PC-9 (cell line): ENCODE measurements at places on chromosomes 12 and 14.

DNA sequence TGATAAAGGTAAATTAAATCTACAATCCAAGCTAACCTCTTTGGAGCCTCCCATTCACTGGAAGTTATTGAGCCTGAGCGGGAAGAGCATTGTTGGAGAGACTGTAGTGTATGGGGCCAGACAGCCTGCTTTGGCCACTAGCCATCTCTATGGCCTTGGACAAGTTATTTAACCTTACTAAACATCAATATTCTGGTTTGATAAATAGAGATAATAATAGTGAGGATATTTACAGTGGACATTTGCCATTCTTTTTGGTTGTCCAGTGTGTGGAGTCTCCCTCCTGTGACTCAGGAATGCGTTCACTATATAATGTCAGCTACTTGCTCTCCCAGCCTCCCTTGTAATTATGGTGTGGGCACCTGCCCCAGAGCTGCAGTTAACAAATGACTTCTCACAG lies 216.1 kb downstream of the SLC38A4 start:
- DNase-seq, result no peak

- no peak for DNase-seq
Measured at GRCh38 chr12:94783343-94783742, 133.0 kb upstream of the TMCC3 start.

GRCh38 chr12:29149691-29150281 lies 708 bp downstream of the FAR2 start:
- DNase-seq, result peak; percentile 21

GRCh38 chr12:65269603-65270002 lies 8.9 kb upstream of the MSRB3 start:
- no peak for DNase-seq

DNA sequence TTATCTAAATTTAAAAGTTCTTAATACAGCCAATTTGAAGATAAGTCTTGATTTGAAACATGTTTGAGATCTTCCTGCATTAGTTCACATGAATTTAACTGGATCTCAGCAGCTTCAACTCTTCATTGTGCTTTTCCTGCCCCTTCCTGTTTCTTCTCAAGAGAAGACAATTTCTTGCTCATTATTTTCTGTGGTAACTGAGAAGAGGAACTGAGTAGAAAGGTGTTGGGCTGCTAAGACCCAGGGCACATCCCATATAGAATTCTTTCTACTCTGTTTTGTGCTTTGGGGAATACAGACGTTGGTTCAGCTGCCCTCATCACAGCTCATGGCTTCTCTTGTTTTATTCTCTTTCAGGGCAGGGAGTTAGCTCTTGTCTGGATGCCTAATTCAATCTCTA lies 110.2 kb downstream of the SNAPC1 start:
- DNase-seq, result no peak

- no peak for DNase-seq
Measured at GRCh38 chr12:4589941-4590340, 27.9 kb downstream of the DYRK4 start.

- DNase-seq, result no peak
Measured at GRCh38 chr14:61584331-61584741, 111.0 kb upstream of the HIF1A start.

DNA sequence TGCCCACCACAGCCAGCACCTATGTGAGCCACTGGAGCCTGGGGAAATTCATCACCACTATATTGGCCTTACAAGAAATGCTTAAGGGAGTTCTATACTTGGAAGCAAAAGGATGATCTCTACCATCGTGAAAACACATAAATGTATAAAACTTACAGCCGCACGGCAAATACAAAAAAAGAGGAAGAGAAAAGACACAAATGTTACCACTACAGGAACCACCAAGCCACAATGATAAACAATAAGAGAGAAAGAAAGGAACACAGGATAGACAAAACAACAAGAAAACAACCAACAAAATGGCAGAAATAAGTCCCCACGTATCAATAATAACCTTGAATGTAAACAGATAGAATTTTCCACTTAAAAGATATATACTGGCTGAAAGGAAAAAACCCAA lies 267.5 kb downstream of the TMEM121 start:
- no peak for DNase-seq

GRCh38 chr14:29627137-29627536 lies 300.5 kb downstream of the PRKD1 start:
- no peak for DNase-seq

DNA sequence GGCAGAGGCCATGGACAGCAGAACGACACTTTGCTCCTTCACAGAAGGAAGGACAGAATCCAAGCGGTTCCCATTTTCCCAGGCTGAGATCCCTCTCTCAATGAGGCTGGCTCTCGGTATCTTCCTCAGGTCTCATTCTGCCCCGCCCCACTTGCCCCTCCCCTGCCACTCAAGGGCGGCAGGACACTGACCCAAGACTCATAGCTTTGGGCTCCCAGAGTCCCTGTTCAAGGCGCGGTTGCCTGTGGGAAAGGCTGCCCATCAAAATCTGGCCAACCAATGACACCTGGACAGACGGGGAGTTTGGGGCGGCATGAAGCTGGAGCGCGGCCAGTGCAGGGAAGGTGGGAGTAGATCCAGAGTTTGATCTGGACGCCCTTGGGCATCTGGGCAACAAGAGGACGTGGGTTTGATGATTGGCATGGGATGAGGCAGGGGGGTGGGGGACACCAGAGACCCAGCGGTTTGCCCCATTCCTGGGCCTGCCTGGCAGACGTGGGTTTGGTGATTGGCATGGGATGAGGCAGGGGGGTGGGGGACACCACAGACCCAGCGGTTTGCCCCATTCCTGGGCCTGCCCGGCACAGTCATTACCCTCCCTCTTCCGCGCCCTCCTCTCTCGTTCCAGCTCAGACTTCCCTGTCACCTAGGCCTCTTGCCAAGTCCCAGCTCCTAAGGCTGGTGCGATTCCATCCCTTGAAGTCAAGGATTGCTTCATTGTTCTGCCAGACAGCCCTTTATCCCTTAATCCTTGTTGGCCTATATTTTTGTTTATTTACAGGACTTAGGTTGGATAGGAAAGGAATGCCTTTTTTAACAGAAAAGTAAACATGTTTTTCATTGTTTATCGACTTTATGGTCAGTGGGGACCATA lies 92.1 kb downstream of the NINJ2 start:
- DNase-seq, result peak; percentile 87

DNA sequence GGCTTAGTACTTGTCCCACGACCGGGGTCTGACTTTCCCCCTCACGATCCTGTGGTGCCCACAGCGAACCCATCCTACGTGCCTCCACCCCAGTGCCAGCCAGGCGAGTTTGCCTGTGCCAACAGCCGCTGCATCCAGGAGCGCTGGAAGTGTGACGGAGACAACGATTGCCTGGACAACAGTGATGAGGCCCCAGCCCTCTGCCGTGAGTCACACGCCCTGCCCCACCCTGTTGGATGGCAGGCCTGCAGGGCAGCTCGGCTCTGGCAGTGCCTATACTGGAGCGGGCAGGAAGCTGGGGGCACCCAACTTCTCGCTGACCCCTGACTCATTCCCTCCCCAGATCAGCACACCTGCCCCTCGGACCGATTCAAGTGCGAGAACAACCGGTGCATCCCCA lies 18.3 kb upstream of the LRP1-AS start:
- peak; percentile 78 for DNase-seq
